ENCODE measurements at places on chromosomes 2 and 18. TPM values are rescaled to one million over a fixed set of nuclear protein-coding genes. Genes with fewer than 3 reads are reported as not detected.
A peak's percentile ranks its signal among the peaks of the same experiment; 100 is the strongest.

- no peak overlapping the region for H3K4me3 ChIP-seq
- no peaks in the 10 kb centered on the region for H3K27me3 ChIP-seq
- no peaks in the 10 kb centered on the region for H3K36me3 ChIP-seq
- no peak overlapping the region for H3K27ac ChIP-seq
- DNase-seq: no peak
Measured at GRCh38 chr2:237182422-237183123, 96.9 kb downstream of the COPS8 start.

C1QL2 gene
- total RNA-seq: not detected

CELF4 gene
- 1.9 TPM for total RNA-seq

AGXT gene
- total RNA-seq: not detected

- H3K36me3 ChIP-seq: no peaks in the 10 kb centered on the region
- H3K27ac ChIP-seq: no peak overlapping the region
- DNase-seq: no peak
- no peaks in the 10 kb centered on the region for H3K27me3 ChIP-seq
Measured at GRCh38 chr2:149148194-149149006, 109.9 kb downstream of the LYPD6B start.

GRCh38 chr2:29452036-29452435, 336.8 kb downstream of the CLIP4 start:
- no peaks in the 10 kb centered on the region for H3K4me1 ChIP-seq
- no peak overlapping the region for H3K4me3 ChIP-seq
- no peak overlapping the region for H3K27ac ChIP-seq
- no peaks in the 10 kb centered on the region for H3K36me3 ChIP-seq
- no peak for DNase-seq
- peaks cover 66% of the 10 kb centered on the region for H3K27me3 ChIP-seq

DNA sequence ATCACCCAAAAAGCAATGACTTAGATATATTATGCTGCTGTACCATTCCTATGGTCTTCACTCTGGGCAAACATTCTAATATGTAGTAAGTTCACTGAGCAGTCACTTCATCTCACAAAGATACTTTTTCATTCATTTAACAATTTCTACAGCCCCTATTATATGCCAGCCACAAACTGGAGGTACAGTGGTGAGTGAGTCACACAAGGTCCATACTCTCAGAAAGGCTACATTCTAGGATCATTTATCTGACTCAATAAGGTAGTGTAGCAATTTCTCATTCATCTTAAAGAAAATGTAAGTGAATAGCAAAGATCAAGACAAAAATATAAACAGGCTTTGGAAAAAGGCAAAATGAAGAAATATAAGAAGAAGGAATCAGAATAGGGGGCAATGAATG, 40.5 kb downstream of the NHEJ1 start:
- no peak overlapping the region for H3K4me3 ChIP-seq
- DNase-seq: no peak
- no peak overlapping the region for H3K27ac ChIP-seq
- no peaks in the 10 kb centered on the region for H3K27me3 ChIP-seq
- H3K4me1 ChIP-seq: peaks cover 21% of the 10 kb centered on the region

KCNE4 gene
- not detected for total RNA-seq

GRCh38 chr2:13628122-13628521, 911.4 kb downstream of the TRIB2 start:
- H3K27ac ChIP-seq: no peak overlapping the region
- no peaks in the 10 kb centered on the region for H3K36me3 ChIP-seq
- H3K27me3 ChIP-seq: no peaks in the 10 kb centered on the region
- H3K4me3 ChIP-seq: no peak overlapping the region
- H3K4me1 ChIP-seq: no peaks in the 10 kb centered on the region
- no peak for DNase-seq

DNA sequence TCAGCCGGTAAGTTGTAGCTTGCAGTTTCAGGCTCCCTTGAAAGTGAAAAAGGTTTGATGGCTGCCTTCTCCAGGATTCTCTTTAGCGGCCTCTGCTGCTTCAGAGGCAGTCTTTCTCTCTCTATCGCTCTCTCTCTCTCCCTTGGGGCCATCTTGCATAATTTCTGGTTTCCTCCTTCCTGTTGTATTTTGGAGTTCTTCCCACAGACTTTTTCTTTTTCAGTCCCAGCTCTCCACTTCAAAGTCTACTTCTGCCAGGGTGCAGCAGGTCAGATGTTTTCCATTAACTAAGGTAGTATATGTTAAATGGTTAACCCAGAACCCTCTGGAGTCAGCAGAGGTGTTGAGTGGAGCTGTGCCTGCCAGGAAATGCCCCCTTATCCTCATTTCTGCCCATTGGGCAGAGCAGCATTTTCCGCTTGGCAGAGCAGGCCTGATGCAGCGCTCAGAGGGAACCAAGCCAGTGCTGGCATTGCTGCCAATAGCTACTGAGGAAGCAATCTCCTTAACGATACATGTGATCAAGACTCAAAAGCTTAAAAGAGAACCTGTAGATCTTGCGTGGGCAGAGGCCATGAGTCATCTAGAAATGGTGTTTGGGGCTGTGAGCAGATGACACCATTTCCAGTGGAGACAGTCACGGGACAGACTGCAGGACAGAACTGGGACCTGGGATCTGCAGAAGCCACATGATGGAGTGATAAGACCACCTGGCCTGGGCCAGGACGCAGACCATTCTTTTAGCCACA, 20.8 kb downstream of the DBI start:
- no peaks in the 10 kb centered on the region for H3K27me3 ChIP-seq
- H3K4me3 ChIP-seq: no peak overlapping the region
- DNase-seq: peak; percentile 57
- H3K4me1 ChIP-seq: peaks cover 37% of the 10 kb centered on the region
